ENCODE measurements at places on chromosomes 5 and 9. TPM values are rescaled to one million over a fixed set of nuclear protein-coding genes. Genes with fewer than 3 reads are reported as not detected.

- no peak for DNase-seq
Measured at GRCh38 chr9:94960964-94961363, 234.5 kb downstream of the AOPEP start.

DNA sequence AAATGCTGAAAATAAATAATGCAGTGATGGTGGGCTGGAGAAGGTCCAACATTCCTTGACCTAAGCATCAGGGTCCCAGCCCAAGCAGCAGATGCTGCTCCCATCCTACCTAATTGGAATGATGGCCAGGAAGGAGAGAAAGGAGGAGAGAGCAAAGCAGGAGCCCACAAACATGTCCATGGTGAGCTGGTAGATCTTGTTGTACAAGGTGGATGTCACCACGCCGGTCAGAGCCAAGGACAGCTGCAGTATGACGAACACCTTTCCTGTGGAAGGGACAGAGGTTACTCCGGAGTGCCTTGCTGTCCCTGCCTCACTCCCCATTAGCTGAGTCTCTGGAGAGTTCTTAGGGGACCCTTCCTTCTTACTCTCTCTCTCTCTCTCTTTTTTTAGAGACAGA lies 4.3 kb downstream of the SLC46A2 start:
- DNase-seq: no peak

- DNase-seq: no peak
Measured at GRCh38 chr5:84227236-84227635, 157.4 kb downstream of the EDIL3 start.

DNA sequence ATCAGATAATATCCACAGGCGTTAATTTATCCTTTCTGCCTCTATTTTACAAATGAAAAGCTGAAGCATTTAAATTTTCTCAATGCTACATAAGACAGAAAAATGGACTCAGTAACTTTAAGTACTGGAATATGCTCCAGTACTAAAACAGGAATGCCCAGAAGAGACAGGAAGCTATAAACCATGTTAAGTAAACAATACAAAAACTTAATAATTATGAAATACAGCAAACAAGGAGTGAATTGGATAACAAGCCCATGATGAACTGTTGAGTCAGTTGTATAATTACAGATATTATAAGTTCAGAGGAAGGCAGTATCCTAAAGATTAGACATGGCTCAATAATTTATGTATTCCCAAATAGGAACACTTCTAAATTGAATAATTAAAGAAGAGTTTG lies 148.5 kb downstream of the CHSY3 start:
- no peak for DNase-seq

DNA sequence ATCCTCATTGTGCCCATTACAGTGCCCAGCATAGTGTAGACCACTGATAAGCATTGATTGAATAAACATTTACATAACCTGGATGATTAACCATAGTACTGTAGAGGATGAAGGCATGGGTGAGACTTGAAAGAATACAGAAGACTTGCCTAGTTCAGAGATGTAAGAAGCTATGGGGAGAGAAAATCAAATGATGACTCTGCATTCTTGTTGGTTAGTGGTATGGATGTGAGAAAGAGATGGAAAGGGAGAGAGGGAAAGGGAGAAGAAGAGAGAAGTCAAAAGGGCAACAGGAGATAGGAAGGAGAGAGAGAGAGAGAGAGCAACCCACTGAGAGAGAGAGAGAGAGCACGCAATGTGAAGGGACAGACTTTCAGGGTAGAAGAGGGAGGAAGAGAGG lies 26.8 kb downstream of the YIPF5 start:
- no peak for DNase-seq

DNA sequence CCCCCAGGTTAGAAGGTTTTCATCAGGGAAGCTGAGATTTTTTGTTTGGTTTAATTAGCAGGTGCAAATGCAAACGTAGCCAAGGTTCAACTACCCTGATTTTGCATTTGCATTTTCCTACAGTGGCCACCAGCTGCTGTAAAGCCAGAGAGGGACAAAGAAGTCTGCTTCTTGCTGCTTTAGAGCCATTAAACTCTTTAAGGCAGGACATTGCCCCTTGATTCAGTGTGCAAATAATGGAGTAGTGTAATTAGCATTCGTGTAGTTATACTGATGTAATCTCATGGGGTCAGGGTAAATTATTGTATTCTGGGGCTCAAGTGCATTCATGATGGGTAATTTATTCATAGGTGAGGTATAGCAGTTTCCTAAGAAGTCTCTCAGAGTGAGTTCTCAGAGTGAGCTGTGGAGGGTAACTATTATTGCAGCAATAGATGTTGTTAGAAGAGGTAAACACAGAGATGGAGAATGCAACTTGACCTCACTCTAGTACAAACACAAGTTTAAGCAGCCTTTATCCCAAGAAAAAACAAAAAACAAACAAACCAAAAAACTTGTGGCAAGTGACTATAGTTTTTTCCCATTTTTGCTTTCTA lies 526.5 kb downstream of the KIF4B start:
- DNase-seq: no peak

DNA sequence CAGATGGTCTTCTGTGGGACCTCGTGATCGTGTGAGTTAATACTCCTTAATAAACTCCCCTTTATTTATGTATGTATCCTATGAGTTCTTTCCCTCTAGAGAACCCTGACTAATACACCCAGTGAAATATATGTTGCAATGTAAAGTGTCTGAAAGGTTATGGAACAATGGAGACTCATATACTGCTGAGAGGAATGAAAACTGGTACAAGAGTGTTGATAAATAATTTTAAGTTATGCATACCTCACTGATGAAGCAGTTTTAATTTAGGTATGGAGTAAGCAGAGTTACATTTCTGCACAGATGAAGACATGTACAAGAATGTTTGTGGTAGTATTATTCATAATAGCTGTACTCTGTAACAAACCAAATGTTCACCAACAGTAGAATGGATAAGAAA lies 438.3 kb downstream of the TAF11L14 start:
- no peak for DNase-seq

GRCh38 chr5:72572236-72572765 lies 65.1 kb upstream of the ZNF366 start:
- no peak for DNase-seq

- DNase-seq: no peak
Measured at GRCh38 chr5:53091289-53091688, 18.3 kb downstream of the MOCS2 start.

GRCh38 chr5:22918511-22918910 lies 65.4 kb upstream of the CDH12 start:
- DNase-seq: no peak

- no peak for DNase-seq
Measured at GRCh38 chr9:38685535-38685934, 34.4 kb downstream of the FAM240B start.

DNA sequence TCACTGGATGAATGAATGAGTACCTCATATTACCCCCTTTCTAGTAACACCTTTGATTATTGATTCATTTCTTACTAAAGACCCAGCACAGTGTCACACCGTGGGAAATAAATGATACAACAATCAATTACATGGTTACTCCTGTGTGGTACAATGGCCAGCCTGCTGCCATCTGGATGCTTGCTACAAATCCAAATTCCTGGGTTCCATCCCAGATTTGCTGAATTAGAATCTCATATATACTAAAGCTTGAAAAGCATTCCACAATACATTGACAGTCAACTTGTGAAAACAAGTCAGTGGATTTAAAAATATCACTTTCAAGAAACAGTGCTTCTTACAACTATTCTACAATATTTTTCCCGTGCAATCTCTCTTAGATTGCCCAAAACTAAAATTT lies 989.3 kb downstream of the PTPRD start:
- no peak for DNase-seq

DNA sequence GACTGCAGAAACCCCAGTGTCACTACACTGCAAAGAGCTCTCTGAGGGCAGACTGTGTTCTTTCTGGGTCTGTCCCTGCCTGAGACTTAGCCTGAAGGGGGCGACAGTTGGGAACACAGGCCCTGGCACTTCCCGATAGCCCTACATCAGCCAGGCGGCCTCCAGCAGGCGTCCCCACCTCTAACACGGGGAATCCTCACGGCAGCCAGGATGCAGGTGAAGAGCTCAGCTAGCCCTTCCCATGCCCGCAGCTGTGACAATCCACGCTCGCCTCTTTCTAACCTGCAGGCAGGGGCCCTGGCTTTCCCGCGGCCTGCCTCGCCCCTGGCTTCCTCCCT lies 5.9 kb downstream of the MED22 start:
- DNase-seq: no peak

DNA sequence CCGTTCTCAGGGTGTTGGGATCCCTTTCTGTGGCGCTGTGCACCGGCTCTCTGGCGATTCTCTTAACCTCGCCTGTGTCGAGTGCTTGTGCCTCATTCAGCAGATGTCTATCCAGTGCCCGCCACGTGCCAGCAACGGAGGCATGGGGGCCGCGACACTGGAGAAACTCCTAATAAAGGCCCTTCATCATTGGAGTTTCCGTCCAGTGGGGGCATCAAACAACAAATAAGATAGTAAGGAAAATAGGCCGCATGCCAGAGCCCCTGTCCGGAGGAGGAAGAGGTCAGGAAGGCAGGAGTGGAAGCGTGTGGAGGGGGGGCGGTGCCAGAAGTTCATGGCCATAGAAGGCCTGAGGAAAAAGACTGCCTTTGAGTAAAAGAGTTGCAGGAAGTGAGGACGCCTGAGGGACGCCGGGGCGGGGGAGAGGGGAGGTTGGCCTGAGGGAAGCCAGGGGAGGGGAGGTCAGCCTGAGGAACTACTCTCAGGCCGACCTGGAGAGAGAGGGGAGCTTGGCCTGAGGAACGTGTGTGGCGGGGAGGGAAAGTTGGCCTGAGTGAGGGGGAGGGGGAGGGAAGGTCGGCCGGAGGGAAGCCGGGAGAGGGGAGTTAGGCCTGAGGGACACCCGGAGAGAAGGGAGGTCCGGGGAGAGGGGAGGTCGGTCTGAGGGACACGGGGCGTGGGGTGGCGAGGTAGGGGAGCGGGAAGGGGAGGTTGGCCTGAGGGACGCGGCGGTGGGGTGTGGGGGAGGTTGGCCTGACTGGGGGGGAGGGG lies 82.2 kb downstream of the CACNA1B start:
- DNase-seq: no peak

GRCh38 chr5:78574131-78574673 lies 74.4 kb downstream of the LHFPL2 start:
- no peak for DNase-seq

DNA sequence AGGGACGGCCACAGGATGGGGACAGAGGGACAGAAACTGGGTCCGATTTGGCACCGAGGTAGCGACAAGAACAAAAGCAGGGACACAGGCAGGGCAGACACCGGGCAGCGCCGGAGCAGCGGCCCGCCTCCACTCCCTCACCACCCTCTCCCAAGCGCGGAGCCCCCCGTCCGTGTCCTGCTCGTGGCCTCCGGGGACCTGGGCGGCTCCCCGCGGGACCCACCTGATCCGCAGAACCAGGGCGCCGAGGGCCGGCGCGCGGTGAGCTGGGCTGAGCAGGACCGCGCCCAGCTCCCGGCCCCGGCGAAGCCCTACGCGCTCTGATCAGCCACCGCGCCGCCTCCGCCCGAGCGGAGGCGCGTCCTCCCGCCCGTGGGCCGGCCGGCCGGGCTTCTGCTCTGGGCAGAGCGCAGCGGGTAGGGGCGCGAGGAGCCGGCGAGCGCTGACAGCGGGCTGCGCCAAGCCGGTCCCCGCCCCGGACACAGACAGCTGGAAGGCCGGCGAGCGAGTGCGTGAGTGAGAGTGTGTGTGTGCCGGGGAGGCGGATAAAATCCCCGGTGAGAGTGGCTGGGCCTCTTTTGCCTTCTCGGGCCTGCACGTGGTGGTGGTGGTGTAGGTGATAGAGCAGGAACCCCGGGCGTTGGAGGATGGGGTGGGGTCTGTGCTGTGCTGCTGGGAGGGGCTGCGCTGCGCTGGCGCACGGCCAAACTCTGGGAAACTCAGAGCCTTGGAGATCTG lies at the start of gene GGTA1:
TSS of gene GGTA1 (minus strand) at position 418 of the 738 bp plus-strand sequence. CDS start 31,922 bp downstream, outside the sequence.
- DNase-seq: peak; percentile 50

DNA sequence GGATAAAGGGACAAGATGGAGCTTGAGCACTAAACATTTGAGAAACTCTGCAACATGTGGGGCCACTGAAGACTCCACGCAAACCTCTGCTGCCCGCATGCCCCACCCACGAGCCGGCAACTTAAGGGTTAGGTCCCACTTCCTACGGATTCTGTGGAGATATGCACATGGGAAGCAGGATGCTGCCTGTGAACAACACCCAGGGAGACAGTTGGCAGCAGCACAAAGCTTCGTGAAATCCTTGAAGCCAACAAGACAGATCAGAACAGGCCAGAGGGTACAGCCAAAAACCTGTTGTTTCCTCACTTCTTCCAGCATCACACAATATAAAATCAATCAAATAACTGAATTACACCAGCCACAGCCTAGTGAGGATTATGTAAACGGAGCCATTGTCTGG lies 270.4 kb downstream of the ENC1 start:
- no peak for DNase-seq

DNA sequence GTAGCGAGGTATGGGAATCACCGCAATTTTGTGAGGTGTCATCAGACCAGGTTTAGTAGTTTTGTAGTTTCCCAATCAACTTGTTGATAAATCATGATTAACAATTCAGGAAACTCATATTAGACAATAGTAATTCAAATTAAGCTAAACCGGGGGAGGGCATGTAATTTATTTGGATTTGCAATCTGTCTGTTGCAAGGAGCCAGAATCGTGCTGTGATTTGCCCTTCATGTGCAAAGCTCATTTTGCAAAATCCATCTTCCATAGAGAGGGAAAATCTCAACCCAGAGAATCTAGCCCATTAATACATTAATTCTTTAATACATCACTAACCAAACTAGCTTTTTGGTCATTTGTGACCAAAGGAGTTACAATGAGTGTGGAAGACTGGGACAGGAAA lies 164.7 kb upstream of the TRPM3 start:
- no peak for DNase-seq

GRCh38 chr9:83267741-83268140 lies 204.8 kb upstream of the RASEF start:
- no peak for DNase-seq

- no peak for DNase-seq
Measured at GRCh38 chr5:91245871-91246270, 137.2 kb downstream of the ARRDC3 start.

NUTM2G gene
- not detected for total RNA-seq

PCDHGA10 gene
- total RNA-seq: 3.6 TPM

TAS2R1 gene
- 0.82 TPM for total RNA-seq

CDH6 gene
- 16.0 TPM for total RNA-seq

RNF224 gene
- total RNA-seq: 0.27 TPM

SLC36A3 gene
- not detected for total RNA-seq

PLCXD3 gene
- total RNA-seq: 0.20 TPM

TMEM38B gene
- 38.6 TPM for total RNA-seq

MYOZ3 gene
- total RNA-seq: not detected
